ENCODE measurements at places on chromosomes 2 and 18.

GRCh38 chr2:156399950-156400705 lies 36.1 kb upstream of the GPD2 start:
- DNase-seq = peak; percentile 20

DNA sequence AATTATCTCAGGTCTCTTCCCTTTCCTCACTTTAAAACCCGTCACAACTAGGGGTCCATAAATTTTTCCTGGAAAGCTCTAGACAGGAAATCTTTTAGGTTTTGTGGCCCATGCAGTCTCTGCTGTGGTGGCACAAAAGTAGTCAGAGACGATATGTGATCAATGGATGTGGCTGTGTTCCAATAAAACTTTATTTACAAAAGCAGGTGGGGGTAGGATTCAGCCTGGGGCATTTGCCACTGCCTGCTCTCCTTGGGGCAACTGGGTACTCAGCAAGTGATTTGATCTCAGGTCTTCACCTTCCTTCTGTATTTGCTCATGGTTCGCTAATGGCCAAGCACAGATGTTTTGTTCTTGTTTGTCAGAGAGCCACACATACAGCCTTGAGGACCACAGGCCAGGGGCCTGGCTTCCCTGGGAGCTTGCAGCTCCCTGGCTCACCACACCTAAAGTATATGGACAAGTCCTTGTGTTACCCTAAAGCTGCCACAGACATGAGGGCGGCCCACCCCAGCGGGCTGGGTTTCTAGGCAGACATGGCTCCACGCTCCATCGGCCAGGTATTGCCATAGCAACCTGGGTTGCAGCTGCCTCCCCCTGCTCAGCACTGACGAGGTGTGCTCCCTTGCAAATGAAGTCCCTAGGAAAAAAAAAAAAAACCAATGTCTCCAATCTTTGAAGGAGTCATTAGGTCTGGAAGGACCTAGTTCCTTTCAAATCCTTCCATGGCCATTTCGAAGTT lies 89.7 kb upstream of the YWHAQ start:
- no peak for DNase-seq

- no peak for DNase-seq
These were observed 20.9 kb downstream of the PHLPP1 start for GRCh38 chr18:62736077-62736855.

DNA sequence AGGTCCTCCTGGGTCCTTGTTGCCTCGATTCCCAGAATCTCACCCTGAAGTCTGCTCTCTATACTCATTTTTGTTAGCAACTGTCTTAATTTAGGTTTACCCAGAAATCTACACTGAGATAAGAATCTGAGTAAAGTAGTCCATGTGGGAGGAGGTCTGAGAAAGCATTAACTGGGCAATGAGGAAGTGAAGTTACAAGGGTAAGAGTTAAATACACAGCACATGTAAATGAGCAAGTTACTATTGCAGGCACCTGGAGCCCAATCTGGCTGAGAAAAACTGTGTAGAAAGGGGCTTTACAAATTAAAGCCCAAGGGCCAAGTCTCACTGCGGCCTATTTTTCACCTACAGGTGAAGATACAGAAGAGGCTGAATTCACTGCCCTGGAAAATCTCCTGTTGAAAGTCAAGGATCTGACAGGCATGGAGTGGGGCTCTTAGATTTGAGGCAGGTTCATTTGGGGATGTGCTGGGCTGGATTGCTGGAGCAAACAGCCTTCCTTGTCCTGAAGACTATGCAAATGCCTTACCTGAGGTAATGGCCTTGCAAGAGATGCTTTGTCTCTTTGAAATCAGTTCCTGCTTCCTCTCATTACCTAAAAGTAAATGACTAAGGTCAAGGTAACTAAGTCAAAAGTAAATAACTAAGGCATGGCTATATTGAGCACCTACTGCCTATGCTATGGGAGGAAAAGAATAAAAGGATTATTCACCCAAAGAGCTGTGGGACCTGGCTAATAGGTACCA lies 84.4 kb upstream of the DYNAP start:
- no peak for DNase-seq

- DNase-seq = no peak
These were observed 423.2 kb upstream of the CRIM1 start for GRCh38 chr2:35932276-35932963.

DNA sequence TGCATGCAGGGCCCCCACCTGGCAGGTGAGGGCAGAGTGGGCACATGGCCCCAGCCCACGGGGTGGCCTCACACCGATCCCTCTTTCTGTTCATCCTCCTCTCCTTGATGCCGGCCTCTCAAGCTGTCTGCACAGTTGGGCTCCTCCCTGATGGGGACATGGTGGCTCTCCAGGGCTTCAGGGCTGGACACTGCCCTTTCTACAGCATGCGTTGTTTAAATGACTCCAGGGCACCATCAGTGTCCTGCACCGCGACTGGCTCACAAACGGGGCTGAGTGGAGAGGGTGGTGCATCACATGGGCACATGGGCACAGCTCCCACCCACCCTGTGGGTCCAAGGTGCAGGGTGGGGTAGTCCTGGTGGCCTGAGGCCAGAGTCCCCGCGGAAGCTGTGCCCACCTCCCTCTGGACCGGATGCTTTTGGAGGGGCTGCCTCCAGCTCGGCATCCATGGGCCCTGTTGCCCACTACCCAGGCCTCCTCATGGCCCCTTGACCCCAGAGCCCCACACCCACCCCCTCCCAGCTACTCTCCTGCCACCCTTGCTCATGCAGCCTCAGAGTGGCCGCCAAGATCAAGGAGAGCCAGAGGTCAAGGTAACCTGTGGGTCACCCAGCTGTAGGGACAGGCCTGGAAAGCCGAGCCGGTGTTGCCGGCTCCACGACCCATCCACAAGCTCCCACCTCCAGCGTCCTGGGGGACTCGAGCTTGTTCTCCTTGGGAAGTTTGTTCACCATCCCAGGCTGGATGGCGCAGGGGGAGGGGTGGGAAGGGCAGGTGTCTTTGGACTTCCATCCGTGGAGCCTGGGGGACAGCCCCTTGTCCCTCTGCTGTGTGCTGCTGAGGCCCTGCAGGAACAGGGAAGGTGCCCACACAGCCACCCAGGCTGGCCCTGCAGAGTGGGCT lies 12.3 kb upstream of the SNED1 start:
- DNase-seq = no peak

- no peak for DNase-seq
These were observed 628.6 kb downstream of the NR4A2 start for GRCh38 chr2:155703917-155704316.

DNA sequence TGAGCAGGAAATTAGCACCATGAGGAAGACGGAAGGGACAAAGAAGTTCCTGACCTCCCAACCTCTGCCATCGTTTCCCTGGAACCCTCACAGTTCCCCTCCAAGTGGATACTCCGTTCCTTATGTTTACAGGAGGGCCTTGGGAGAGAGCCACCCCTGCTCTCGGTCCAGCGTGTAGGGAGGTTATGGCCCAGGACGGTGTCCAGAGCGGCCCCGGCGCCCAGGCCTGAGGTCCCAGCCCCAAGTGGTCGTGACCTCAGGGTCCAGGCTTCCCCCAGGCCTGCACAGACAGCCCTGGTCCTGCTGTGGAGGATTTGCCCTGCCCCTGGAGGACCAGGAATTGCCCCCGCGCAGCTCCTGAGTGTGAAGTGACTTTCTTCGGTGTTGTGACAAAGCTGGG lies 61.8 kb upstream of the RBM44 start:
- no peak for DNase-seq

- no peak for DNase-seq
These were observed 1.1 kb upstream of the SALL3 start for GRCh38 chr18:78978349-78979055.

- DNase-seq = no peak
These were observed 120.1 kb downstream of the NUP35 start for GRCh38 chr2:183244300-183244844.

GRCh38 chr2:234425639-234426603 lies 71.0 kb downstream of the ARL4C start:
- no peak for DNase-seq

DNA sequence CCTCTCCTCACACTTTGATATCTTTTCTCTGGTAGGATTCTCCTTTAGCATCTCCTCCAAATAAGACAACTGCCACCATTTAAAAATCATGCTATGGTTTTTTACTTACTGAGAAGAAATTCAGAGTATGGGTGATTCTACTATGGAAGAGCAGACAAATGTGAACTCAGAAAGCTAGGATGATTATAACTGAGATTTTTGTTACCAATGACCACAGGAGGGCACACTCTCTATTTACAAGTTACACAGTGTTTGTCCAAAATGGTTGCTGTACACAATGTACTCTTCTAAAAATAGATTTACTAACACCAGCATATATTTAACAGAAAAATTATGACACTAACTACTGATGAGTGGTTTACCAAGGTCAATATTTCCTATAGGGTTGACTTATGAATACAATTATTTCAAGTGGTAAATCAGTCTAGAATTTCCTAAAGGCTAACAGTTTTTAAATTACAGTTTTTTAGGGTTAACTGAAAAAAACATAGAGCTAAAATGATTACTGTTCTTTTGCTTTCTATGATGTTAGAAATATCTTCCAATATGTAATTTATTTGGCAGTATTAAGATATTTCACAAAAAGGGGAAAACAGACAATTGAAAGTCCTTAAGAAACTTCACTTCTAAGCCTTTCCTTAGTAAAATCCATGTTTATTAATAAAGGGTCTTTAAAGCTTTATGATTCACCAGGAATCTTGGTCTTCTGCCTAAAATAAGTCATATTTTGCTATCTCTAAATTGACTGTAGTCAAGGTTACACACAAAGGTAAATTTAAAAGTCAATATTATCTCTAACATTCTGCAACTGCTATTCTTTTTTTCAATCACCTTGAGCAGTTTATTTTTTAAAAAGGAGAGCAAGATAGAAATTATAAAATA lies 57.2 kb downstream of the MAP4K3 start:
- DNase-seq = peak; percentile 14

- DNase-seq = no peak
These were observed 318.9 kb upstream of the TRIB2 start for GRCh38 chr2:12397854-12398253.
